ENCODE measurements at places on chromosomes 6 and 20.

DNA sequence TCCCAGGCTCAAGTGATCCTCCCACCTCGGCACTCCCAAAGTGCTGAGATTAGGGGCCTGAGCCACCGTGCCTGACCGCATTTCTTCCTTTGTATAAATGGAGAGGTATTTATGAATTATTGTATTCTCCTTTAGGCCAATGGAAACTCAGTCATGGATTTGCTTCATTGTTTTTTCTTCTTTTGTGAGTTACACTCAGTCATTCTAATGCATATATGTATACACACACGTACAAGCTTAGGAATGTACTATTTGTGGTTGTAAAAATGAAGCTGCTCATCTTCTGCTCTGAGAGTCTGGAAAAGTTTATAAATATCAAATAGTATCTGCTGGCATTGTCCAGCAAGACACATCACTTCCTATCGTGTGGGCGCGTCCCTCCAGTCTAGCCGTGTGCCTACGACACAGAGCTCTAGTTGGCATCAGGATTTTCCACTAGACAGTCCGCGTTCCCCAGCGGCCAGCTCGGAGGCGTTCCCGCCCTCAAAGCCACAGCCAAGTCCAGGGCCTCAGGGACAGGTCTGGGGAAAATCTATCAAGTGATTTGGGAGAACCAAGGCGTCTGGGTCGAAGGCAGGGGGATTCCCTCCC lies 215.2 kb downstream of the NFATC2 start:
- DNase-seq = no peak

DNA sequence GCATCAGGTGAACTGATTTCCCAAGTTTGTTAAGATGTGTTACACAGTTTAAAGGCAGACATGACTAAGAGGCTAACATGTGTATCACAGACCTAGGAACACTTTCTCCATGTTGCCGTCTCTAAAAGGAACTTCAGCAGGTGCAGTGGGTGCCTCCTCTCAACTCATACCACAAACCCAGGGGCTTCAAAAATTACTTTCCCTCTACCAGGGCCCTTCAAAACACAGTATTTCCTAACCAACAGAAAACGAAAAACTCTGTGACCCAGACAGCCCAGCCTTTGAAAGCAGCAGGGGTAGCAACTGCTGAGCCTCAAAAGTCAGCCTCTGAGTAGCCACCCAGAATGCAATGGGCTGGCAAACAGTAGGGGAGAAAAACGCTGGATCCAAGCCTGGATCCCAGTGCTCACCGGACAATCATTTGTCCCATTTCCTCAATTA lies 28.5 kb downstream of the B4GALT5 start:
- no peak for DNase-seq

- no peak for DNase-seq
Observed at GRCh38 chr6:1190366-1190765, 121.5 kb upstream of the FOXQ1 start.

DNA sequence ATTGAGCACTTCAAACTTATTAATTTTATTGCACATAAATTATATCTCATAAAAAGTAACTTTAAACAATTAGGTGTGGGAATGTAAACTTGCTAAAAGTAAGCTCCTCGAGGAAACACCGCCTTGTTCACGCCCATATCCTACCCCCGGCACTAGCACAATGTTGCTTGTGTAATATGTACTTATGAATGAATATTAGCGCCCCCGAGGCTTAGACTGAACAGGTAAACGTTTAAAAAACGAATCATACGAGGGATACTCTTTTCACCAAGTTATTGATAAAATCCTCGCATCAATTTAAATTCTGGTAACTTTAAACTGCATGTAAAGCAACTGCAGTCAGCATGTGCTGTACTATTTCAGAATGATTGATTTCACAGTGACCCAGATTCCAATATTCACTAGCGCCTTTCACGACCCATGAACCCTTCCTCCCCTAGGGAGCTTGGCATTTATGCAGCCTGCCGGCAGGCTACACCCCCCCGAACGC lies 637 bp downstream of the TFB1M start:
- DNase-seq = peak; percentile 21

DNA sequence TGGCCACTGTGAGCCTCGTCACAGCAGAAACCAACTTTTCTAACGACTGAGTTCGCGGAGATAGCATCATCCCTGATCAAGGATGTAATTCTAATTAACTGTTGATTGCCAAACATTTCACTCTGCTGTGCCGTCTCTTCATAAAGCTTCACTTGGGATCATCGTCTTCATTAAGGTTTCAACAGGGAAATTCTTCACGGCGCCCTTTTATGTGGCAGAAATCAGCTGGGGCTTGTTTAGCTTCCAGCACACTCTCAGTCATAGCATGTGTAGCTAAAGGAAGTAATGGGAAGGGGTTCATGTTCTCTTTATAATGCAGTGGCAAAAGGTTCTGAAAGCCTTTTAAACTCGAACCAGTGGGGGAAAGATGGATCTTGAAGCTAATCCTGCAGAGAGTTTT lies 8.9 kb upstream of the ADRM1 start:
- no peak for DNase-seq

GRCh38 chr6:92566632-92567031 lies 852.7 kb downstream of the EPHA7 start:
- DNase-seq = no peak

GRCh38 chr20:43124241-43124640 lies 65.5 kb downstream of the PTPRT start:
- DNase-seq = no peak

GRCh38 chr6:26044140-26045064 lies 42.8 kb upstream of the HFE start:
- no peak for DNase-seq

DNA sequence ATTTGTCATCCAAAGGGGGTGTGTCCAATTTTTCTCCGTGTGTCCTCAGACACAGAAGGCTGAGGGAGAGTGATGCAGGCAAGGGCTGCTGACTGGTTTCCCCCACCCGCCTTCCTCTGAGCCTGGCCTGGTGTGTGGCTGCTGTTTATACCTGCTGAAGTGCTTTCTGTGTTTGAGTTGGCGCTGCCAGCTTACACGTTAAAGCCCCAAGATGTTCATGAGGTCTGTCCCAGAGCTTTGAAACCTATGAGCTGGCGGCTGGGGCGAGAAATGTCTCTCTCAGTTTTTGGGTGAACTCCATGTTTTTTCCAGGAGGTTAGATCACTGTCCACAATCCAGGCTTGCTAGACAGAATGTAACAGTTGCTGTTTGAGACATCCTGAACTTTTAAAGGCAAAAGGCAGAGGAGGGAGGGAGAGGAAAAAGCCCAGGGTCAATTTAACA lies 69.0 kb upstream of the CCN2 start:
- no peak for DNase-seq

GRCh38 chr6:111173341-111173740 lies 86.0 kb downstream of the SLC16A10 start:
- no peak for DNase-seq

- no peak for DNase-seq
Observed at GRCh38 chr20:32675223-32675975, 1.7 kb upstream of the C20orf203 start.

GRCh38 chr6:36929607-36930006 lies 24.9 kb upstream of the PI16 start:
- DNase-seq = peak; percentile 58

DNA sequence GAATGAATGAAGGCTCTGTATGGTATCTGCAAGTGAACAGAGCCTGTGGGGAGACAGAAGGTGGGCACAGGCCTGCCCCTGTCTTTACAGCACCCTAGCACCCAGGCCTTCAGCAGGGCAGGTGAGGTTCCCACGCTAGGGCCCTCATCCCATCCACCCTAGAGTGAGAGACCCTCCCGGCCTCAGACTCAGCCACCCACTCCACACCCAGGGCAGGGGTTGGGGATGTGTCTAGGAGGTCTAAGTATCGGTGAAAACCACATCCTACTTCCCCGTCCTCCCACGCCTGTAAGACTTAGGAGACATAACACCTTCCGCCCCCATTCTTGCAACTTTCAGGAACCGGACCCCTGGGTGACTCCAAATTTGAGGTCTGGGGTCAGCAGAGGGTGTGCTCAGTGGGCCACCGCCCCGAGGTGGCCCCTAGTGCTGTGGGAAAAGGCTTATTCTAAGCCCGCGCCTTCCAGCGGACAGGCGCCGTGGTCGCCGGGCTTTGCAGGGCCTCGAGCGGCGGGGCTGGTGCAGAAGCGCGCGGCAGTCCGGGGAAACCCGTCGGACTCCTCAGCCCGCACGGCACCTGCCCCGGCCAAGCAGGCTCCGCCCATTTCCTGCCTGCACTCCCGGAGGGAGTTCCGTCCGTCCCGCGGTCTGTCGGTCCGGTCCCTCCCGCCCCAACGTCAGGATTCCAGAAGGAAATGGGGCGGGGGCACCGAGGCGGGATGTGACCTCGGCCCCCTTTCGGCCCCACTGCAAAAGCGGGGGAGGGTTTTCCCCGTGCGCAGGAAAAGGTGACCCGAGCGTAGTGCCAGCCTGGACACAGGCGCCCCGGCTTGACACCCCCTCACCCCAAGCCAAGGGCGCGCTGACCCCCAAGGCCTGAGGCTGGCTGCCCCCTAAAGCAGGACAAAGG lies 868 bp downstream of the SAMD10 start:
- DNase-seq = peak; percentile 59
